ENCODE measurements at places on chromosomes 12 and 14. TPM values are rescaled to one million over a fixed set of nuclear protein-coding genes. Genes with fewer than 3 reads are reported as not detected.

The LMNTD1 gene
- not detected for total RNA-seq

The LRRC10 gene
- not detected for total RNA-seq

The CNIH1 gene
- total RNA-seq = 65.1 TPM

The IQSEC3 gene
- 2.6 TPM for total RNA-seq

The PRKD1 gene
- total RNA-seq = not detected

The NGB gene
- total RNA-seq = not detected

The HHIPL1 gene
- not detected for total RNA-seq

The RDH16 gene
- total RNA-seq = 0.18 TPM

DNA sequence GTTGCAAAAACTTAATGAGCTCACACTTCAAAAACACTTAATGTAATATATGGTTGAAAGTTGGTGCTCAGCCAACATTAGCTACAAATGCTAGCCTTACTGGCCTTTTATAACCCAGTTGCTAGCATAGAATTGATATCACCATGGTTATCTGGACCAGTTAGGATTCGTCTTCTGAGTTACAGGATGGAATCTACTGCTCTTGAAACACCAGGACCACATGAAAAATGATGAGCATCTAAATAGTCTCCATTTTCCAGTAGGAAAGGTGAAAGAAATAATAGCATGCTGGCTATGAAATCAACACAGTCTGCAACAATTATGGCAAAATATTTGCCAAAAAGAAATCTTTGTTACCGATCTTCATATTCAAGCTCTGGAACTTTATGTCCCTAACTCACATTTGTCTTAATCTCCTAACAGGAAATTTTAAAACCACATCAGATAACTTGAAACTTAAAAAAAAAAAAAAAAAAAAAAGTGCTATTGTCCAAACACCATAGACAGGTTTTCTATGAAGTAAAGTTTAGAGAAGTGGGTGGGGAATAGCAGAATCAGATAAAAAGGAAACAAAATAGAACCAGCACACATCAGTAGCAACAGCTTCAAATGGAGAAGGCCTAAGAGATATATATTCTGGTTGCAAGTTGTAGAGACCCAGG, 12.6 kb upstream of the CD69 start:
- DNase-seq = no peak

DNA sequence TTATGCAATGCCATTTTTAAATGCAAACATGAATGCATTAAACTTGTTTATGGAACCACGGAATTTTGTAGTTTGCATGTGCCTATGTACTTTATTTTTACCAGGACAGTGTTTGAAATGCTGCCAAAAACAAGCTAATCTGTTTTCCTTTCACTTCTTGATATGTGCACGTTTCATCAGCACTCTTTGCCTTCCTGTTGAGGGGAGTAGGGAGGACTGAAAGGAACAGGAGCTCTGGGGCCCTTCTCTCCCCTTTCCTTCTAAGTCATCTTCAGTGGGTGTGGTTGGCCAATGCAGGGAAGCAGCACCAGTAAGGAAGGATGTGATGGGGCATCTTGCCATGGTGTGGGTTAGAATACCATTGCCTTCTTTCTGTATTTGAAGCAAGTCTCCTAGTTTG, 12.1 kb upstream of the PPP4R4 start:
- DNase-seq = no peak

GRCh38 chr14:72904218-72904617, 10.3 kb upstream of the DPF3 start:
- DNase-seq = no peak

- DNase-seq = peak; percentile 22
These were observed 120.9 kb downstream of the TMEM132C start for GRCh38 chr12:128387811-128388422.

DNA sequence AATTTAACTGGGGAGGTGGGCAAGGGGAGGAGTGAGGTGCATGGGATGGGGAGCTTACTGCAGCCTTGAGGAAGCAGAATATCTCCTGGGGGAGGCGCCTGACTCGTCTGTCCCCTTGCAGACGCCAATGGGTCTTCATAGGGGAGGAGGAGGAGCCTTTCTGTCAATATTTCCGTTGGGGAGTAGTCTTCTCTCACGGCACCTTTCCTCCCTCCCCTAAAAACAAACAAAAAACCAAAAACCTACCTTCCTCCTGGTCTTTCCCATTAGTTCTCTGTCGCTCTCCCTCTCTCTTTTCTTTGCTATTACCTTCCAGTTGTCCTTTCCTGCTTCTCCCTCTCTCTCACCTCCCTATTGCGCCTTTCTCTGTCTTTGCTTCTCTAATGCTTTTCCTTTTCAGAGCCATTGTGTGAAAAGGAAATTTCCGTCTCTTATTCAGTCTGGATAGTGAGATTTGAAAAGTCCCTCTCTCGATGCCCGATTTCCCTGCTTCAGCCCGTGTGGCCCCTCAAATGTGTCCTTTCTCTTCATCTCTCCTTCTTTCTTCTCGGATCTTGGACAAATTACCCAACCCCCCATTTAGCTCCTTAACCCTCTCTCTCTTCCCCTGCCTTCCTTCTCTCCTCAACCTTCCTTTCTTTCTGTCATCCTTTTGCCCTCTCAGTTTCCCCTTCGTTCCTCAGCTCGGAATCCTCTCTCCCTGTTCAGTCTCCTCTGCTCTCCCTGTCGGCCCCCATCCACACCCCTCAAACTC, 5.9 kb downstream of the GPR84 start:
- DNase-seq = peak; percentile 77

GRCh38 chr12:16112612-16113560, 164.6 kb downstream of the SLC15A5 start:
- no peak for DNase-seq

DNA sequence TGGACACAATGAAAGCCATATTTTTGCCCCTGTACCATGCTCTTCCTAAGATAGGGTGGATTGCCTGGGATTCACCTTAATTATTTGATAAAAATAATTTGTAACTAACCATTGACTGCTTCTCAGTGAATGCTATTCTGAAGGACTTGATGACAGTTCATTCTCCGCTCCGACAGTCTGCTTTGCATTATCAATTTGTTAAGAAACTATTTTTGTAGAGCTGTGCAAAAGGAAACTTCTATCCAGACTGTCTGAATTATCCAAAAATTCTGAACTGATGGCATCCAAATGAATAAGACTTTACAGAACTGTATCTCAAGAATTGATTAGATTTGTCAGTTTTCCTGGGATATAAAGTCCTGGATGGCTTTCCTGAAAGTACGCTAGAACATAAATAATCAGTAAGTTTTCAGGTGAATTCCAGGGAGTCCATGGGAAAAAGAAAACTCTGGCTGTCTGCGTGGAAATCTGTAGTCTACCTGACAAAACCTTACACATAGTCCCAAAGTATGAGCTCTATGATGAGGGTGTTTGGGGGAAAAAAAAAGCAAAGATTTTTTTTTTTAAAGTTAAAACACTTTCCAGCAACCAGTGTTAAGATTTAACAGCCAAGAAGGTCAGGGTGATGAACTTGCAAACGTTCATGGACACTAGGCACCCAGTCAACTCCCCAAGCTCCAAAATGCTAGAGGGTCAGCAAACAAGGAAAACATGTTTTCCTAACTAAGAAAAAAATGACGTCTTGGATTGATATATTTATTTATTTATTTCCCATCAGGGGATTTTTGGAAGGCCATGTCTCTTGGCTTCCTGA, 291.1 kb upstream of the TBX3 start:
- no peak for DNase-seq

- DNase-seq = no peak
These were observed 659.1 kb downstream of the NRXN3 start for GRCh38 chr14:78829274-78829673.

DNA sequence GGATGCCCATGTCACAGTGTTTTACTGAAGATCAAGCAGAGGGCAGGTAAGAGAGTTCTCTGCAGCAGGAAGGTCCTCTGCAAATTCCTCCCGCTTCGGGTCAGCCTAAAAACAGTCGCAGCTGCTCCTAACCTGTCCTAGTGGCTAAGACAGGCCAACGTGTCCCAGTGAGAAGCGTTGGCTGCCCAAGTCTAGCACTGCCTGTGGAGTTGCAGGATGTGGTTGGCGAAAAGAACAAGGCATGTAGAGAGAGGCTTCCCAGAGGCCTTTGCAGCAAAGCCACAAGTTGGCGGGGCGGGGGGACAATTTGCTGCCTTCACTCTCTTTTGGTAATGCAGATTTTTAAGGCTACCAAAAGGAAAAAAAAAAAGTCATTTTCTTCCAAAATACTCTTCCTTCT, 340.1 kb downstream of the BCL11B start:
- peak; percentile 89 for DNase-seq

DNA sequence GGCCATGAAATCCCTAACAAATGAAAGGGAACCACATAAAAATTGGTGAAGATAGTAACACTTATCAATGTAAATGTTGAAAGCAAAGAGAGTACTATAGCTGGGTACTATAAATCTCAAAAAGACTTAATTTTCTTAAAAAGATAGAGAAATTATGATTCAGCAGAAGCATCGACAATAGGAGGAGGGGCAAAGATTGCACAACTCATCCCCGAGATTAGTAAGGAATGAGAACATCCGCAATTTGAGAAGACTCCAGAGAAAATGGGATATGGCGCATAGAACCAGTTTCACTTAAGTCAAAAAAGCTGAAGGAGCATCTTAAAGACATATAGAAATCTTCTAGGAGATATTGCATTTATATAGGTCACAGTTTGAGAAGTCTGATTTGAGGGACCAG, 220.2 kb upstream of the SLC16A7 start:
- DNase-seq = no peak

DNA sequence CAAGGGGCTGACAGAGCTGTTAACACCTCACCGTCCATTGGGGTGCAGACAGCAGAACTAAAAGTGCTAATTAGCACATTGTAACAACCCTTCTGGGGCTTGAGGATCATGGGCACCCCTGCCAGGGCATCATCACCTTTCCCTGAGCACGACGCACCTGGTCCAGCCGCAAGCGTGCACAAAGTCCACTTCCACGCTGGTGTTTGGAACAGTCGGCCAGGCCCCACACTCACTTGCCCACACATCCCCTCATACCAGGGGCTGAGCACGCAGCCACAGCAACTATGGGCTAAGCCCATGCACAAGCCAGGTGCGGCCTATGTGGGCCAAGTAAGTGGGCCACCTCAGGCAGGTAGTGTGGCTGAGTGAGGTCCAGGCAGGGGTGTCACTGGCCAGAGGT, 148.7 kb downstream of the CCDC59 start:
- DNase-seq = no peak

Data from activated CD8-positive, alpha-beta T cell treated with anti-CD3 and anti-CD28 coated beads, Interleukin-2, amount 10 ng/mL, durations not matched to agents 7 days and 5 days (primary cell).